Spleen (tissue), 13 donors: ENCODE measurements at places on chromosomes 1 and 21. TPM values are rescaled to one million over a fixed set of nuclear protein-coding genes. Genes with fewer than 3 reads are reported as not detected.

The AKNAD1 gene
- total RNA-seq: not detected

The MGST3 gene
- 47.8 TPM for total RNA-seq

The OR2L5 gene
- 3.1 TPM for total RNA-seq

The SLC1A7 gene
- not detected for total RNA-seq

The C1QA gene
- 980 TPM for total RNA-seq

The RBM11 gene
- 3.6 TPM for total RNA-seq

The KCNT2 gene
- total RNA-seq: 1.0 TPM

The PRELP gene
- 50.3 TPM for total RNA-seq

The TIE1 gene
- 69.8 TPM for total RNA-seq

The TBX15 gene
- total RNA-seq: not detected

The SYTL1 gene
- total RNA-seq: 57.2 TPM

The GFI1 gene
- total RNA-seq: 16.9 TPM

The ZMYM1 gene
- total RNA-seq: 16.8 TPM

The CTBS gene
- total RNA-seq: 28.3 TPM

The CYP4A22 gene
- not detected for total RNA-seq

The OR2AK2 gene
- total RNA-seq: 0.97 TPM

The LAPTM5 gene
- 473 TPM for total RNA-seq

The CFHR5 gene
- not detected for total RNA-seq

The DNAI4 gene
- total RNA-seq: 8.1 TPM

The ATP5PO gene
- total RNA-seq: 115 TPM

The SLC44A5 gene
- 0.28 TPM for total RNA-seq

The GPR153 gene
- total RNA-seq: 12.5 TPM

The MTARC1 gene
- 16.6 TPM for total RNA-seq

The AIDA gene
- total RNA-seq: 52.9 TPM

The FCMR gene
- total RNA-seq: 193 TPM

The AUNIP gene
- 1.3 TPM for total RNA-seq

The TAS1R1 gene
- total RNA-seq: 0.13 TPM

The CSMD2 gene
- total RNA-seq: 1.1 TPM

The OR2T35 gene
- not detected for total RNA-seq

The CTTNBP2NL gene
- total RNA-seq: 27.5 TPM

The RSPO1 gene
- 0.37 TPM for total RNA-seq

The HES4 gene
- total RNA-seq: 15.4 TPM

The TSTD1 gene
- total RNA-seq: 25.0 TPM

The LCE2B gene
- not detected for total RNA-seq

The ZBTB8B gene
- total RNA-seq: not detected

The LRRC42 gene
- 9.7 TPM for total RNA-seq

The ETV3L gene
- not detected for total RNA-seq

The ZNF697 gene
- total RNA-seq: 5.8 TPM

The GPR25 gene
- total RNA-seq: 0.50 TPM
